ENCODE measurements at places on chromosomes 13 and 19.

DNA sequence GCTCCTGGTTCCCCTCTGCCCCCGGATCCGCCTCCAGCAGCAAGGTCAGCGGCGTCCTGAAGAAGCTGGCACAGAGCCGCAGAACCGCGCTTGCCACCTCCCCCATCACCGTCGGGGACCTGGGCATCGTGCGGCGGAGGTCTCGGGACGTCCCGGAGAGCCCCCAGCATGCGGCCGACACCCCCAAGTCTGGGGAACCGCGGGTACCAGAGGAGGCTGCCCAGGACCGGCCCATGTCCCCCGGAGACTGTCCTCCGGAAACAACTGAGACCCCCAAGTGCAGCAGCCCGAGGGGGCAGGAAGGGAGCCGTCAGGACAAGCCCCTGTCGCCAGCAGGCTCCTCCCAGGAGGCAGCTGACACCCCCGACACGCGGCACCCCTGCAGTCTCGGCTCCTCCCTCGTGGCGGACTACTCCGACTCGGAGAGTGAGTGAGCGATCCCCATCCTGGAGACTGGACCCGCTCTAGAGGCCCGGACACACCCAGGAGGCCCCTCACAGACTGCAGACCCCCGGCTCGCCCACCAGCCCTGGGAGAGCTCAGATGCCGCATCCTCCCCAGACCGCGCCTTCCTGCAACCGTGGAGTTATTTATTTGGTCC lies 1.6 kb upstream of the MRI1 start:
- DNase-seq, result no peak

GRCh38 chr19:35126624-35126959 lies 8.3 kb downstream of the LGI4 start:
- DNase-seq, result no peak

DNA sequence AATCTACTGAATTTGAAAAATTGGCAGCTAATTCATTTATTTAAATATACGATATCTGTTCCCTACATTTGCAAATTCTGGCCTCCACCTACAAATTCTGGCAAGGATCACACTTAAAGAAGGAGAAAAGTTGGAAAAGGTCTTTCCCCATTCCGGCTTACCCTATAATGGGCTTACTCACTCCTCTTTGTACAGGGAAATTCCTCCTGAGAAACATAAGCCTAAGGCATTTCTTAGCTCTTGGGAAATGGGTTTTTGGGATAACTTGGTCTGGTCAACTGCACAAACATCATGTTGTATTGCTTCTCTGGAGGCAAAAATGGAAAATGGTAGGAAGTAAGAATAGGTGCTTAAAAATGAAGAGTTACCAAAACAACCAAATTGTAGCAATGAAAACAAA lies 25.5 kb downstream of the KCTD12 start:
- no peak for DNase-seq

DNA sequence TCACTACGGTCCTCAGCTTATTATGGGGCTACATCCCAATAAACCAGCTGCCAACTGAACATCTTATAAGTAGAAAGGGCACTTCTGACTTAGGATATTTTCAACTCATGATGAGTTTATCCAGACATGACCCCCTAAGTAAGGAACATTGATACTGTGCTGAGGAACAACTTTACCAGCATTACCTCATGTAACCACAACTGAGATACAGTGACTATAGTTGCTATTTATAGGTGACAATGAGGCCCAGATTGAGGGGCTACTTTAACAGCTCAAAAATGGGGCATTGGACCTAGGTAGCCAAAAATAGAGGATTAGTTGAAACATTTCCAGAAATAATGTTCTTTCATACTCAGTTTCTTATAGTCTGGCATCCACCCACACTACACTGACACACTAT lies 26.8 kb downstream of the SKA3 start:
- no peak for DNase-seq

DNA sequence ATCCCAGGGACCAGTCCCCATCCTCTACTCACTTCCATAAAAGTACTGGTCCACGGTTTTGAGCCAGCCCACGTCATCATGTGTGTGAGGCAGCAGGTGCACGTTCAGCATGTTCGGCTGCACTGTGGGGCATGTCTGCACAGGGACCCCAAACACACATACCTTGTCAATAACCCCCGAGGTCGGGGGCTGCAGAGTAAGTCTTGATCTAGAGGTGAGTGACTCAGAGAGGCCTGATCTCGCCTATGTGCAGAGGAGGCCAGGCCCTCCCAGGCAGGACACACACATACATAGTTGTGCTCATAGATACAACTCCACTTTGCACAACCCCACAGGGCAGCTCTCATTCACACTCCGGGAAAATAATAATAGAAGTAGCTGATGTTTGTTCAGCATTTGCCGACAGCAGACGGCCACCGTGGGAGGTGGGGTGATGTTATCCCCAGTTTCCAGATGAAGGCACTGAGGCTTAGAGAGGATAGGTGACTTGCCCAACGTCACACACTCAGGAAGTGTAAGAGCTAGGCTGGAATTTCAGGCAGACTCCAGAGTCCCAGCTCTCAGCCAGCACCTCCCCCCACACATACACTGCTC lies 774 bp downstream of the MAN2B1 start:
- no peak for DNase-seq

- no peak for DNase-seq
Observed at GRCh38 chr13:113002206-113002912, 33.3 kb downstream of the MCF2L start.

- DNase-seq, result no peak
Observed at GRCh38 chr19:869245-870177, 10.0 kb downstream of the CFD start.

DNA sequence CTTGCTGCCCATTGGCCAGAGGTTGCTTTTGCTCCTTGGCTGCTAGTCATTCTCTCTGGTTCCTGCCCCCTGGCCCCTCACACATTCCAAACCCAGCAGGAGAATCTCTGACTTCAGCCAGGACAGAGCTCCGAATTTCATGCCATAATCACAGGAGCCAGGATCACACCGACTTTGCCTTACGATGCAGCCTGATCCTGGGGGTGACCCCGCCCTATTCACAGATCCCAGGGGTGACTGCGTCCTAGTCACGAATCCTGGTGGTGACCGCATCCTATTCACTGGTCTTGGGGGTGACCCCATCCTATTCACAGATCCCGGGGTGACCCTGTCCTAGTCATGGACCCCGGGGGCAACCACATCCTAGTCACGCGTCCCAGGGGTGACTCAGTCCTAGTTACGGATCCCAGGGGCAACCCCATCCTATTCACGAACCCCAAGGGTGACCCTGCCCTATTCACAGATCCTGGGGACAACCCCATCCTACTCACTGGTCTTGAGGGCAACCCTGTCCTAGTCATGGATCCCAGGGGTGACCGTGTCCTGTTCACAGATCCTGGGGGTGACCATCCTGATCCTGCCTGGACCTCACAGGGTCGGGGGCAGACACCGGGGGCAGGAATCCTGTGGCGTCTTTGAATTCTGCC lies 7.4 kb upstream of the TEX29 start:
- DNase-seq, result no peak

DNA sequence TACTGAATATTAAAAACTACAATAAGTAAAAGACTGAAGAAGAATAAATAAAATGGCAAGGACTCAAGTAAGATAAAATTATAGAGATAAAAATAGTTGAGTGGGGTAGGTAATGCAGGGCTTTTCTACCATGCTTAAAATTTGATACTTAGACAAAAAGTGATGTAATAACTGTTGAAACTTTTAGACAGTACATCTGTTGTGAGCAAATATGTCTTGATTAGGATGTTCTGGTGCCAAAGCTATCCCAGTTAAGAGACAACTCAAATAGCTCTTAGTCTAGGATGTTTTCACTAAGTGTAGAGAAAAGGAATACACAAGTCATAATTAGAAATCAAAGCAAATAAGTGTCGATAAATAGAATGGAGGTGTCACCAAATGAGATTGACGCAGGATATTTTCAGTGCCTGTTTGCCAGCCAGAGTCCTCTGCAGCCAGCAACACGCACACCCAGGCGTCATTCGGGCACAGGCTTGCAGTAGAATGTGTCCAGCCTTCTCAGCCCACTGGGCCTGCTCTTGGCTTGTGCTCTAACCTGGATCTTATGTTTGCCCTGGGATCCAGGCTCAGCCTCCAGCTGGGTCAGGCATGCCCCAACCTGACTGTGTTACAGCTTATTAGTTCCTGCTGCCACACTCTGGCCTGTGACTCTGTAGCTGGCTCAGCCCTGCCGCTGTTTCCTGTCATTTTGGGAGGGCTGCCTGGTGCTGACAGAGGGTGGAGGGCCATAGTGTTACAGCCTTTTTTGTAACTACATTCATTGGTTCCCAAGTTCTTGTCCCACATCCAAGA lies 766.2 kb downstream of the PCDH17 start:
- no peak for DNase-seq

GRCh38 chr13:40776681-40777165 lies 5.7 kb upstream of the MRPS31 start:
- peak; percentile 53 for DNase-seq

DNA sequence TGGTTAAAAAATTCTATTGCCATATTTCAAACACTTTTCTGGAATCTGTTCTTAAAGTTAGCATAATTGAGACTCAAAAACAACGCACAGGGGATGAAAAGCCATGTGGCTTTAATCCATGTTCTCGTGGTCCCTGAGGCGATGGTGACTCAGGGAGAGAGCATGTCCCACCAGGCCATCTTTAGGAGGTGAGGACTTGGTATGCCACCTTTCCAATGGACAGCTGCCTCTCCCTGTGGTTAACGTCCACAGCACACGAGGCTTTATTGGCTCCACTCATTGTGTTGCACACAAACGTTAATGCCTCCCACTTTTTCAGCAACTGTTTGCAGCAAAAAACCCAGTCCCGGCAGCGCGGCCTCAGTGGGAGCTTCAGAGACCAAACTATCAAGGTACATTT lies 51.4 kb downstream of the EFNB2 start:
- DNase-seq, result no peak

DNA sequence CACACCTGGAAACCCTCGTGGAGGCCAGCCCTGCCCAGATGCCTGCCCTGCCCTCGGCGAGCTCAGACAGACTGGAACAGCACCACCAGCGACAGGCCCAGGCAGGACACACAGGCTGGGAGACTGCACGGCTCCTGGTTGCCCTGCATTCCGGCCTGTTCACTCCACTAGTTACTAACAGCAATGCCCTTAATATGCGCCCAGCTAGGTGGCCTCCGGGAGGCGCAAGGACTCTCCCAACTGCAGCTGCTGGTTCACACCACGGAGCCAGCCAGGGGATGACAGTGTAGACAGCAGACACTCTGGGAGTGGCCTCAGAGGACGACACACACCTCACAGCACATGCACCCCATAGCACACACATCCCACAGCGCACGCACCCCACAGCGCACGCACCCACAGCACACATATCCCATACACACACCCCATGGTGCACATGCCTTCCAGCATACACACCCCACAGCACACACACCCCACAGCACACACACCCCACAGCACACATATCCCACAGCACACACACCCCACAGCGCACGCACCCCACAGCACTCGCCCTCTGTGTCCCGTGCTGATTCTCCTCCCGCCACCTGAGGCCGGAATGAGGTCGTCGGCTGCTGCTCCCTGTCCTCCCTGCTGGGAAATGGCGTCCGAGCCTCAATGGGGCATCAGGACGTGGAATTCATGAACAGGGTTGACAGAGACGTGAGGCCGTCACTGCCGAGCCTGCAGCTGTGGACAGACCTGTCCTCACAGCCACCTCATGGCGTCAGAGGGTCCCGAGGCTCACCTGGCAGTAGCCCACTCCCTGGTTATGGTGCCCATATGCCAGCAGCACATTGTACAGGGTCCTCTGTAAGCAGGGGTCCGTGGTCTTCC lies 13.6 kb downstream of the GRTP1 start:
- no peak for DNase-seq

DNA sequence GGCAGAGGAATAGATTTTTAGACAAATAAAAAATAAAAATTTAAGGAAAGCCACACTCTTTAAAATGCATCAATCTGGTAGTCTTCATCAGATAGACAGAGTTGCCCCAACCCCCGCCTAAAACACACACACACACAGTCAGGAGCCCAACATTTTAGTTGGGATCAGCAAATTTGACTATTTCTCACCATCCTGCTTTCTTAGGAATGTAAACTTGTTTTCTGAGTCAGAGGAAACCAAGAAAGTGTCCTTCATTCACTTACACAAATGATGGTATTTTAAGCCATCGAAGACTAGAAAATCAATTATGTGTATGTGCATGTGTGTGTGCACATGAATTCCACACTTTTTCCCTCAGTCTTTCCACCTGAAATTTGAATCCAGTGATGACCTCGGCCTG lies 1657.5 kb downstream of the SLITRK1 start:
- DNase-seq, result no peak

GRCh38 chr13:29810145-29810742 lies 40.2 kb downstream of the UBL3 start:
- no peak for DNase-seq

- DNase-seq, result no peak
Observed at GRCh38 chr19:33510462-33511194, 11.0 kb downstream of the PEPD start.

DNA sequence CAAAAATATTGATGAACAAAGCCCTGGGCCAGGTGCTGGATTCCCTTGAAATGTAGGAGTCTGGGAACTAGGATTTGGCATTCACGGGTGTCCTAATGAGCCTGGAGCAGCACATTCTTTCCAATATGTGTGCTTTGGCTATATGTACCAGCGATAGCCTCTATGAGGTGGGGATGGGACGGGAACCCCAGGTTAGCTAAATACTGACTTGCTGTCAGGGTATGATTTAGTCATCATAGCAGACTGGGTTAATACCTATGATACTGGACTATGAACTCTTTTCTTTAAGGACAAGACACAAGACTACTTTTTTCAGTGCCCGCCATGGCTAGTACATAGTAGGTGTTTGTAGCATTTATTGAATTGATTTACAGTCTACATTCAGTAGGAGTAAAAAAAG lies 152.7 kb downstream of the KCNRG start:
- DNase-seq, result no peak

- no peak for DNase-seq
Observed at GRCh38 chr19:45276284-45276687, 25.2 kb downstream of the MARK4 start.

DNA sequence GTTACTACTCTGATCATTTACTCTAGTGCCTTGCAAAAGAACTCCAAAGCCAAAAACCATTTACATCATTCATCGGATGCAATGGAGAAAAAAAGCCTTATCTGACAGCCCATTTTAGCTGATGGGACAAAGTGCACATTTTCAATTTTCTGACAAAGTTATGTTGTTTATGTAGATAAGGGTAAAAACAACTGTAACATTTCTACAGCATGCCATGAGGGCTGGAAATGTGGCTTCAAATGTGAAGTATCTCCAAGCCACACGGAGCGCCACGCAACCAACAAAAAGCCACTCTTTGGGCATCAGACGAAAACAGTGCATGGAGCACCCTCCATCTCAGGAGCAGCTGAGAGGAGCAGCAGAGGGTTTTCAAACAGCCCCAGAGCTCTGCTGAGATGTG lies 364.6 kb upstream of the ZNF507 start:
- DNase-seq, result no peak
